ENCODE measurements at places on chromosomes 1 and 21.

- DNase-seq, result no peak
Observed at GRCh38 chr1:7511381-7511780, 259.7 kb upstream of the VAMP3 start.

GRCh38 chr1:110184446-110184845 lies 25.7 kb upstream of the KCNC4 start:
- DNase-seq, result no peak

GRCh38 chr1:193767886-193768285 lies 581.5 kb upstream of the B3GALT2 start:
- no peak for DNase-seq

DNA sequence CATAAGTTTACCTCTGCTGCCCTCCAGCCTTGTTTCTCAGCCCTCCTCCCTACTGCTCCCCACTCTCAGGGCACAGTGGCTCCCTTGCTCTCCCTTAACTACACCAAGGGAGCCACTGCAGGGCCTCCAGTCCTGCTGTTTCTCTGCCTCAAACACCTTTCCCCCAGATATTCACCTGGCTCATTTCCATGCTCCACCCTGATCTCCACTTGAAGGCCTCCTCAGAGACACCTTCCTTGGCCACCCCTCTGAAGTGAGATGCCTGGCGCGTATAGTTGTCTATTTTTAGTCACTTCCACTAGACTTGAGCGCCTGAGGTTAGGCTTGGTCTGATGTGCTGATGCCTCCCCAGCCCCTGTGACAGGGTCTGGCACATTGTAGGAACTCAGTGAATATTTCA lies 34.9 kb downstream of the SEC16B start:
- peak; percentile 66 for DNase-seq

GRCh38 chr1:176531036-176531435 lies 68.1 kb downstream of the PAPPA2 start:
- no peak for DNase-seq

GRCh38 chr1:95115708-95116137 lies 1.4 kb upstream of the TLCD4 start:
- no peak for DNase-seq

DNA sequence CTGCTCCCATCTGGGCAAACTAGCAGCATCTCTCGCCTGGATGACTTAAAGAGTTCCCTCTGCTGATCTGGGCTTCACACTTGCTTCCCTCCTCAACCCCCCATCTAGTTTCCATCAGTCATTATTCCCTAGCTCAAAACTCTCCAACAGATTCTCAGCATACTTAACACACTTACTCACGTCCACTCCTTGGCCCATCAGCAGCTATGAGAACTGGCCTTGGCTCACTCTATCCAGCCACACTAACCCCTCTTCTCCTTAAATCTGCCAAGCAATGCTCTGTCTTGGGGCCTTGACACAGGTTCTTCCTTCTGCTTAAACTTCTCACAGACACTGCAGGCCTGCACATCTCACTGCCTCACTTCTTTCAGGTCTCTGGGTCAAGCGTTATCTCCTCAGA lies 41.6 kb downstream of the GNG12 start:
- no peak for DNase-seq

- no peak for DNase-seq
Observed at GRCh38 chr1:168760241-168760640, 31.2 kb upstream of the DPT start.

GRCh38 chr1:213103377-213104306 lies 52.6 kb downstream of the RPS6KC1 start:
- no peak for DNase-seq

GRCh38 chr1:209822706-209823105 lies 5.1 kb upstream of the UTP25 start:
- DNase-seq, result no peak

DNA sequence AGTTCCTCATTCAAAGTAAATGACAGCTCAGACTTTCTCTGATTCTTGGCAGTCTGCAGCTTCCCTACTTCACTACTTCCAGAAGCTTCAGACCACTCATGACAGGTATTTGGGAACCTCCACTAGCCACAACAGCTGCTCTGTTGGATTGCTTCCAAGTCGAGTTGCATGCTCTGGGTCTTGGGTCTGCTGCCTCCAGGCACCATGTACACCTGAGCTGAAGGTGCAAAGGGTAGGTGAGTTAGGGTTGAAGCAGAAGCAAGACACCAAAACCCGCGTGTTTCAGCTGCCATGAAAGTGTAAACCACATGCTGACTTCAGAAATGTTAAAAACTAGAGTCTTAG lies 62.7 kb downstream of the ZNF684 start:
- no peak for DNase-seq

- DNase-seq, result no peak
Observed at GRCh38 chr21:27219068-27219467, 252.2 kb upstream of the ADAMTS5 start.

GRCh38 chr1:155069551-155070157 lies 6.1 kb downstream of the EFNA4 start:
- DNase-seq, result no peak

DNA sequence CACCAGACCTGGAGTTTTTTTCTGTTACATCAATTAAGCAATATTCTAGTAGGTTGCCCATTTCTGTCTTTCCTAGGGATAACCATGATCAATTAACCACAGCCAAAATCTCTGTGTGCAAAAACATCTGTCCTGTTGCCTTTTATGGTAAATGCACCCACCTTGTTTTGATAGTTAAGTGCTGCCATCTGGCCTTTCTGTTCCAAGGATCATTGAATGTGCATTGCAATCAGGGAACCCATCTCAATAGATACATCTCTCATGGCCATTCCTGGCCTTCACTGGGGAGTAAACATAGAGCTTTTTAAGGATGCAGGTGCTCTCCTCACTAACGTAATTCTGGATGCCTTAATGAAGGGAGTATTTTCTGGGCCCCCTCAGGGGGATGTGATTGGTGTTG lies 111.8 kb upstream of the KIAA1614 start:
- DNase-seq, result no peak

All from NCI-H187 treated with DMSO at 0.1 percent for 48 hours (cell line).